ENCODE measurements at places on chromosomes 7 and 10.

DNA sequence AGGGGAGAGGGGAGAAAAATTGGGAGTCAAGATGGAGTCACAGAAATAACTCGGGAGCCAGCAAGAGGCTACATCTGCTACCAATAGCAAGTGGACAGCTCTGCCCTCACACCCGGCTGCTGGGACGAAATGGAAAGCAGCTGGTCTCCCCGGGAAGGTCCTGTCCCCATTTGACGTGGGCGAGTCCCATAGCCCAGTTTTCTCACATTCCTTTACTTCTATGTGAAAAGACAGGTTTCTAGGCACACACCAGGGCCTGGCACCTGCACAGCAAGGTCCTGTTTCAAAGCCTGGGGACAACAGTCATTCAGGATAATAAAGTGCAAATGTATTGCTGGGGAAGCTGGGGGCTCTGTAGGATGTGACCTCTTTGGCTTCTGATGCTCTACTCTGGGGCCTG is 162.6 kb downstream of the OAT start:
- no peak for DNase-seq

- DNase-seq, result no peak
Measured at GRCh38 chr10:122325235-122325634, 49.3 kb upstream of the PLEKHA1 start.

- DNase-seq, result no peak
Measured at GRCh38 chr10:126208726-126209302, 179.5 kb downstream of the ADAM12 start.

DNA sequence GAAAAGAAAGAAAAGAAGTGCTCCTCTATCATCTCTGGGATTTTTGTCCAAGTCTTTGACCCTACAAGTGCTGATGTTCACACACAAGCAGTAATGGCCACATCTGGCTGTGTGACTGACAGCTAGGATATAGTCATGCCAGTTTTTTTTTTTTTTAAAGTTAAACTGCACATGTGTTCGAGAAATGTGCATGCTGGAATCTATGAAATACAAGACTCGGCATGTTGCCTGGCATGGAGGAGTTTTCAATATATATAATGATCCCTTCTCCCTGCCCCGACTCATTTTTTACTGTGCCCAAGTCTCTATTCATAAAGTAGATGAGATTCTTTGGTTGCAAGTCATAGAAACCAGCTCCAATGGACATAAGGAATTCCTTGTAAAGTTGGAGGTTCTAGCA is 60.4 kb upstream of the FGFR2 start:
- DNase-seq, result no peak

DNA sequence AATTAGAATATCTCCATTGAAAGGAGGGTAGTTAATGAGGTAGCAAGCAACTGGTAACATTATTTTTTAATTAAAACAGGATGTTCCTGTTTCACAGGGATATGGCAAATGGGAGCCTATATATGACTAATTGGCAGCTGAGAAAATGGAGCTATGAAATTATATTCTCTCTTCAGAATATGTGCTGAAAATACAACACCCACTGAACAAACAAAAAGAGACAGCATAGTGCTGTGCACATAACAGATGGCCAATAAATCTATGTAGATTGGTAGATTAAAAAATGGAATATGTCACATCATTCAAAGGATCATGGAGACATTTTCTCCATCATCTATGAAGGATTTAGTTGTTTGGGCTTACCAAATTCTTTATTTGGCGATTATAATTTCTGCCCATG is 362.0 kb downstream of the GPR37 start:
- no peak for DNase-seq

DNA sequence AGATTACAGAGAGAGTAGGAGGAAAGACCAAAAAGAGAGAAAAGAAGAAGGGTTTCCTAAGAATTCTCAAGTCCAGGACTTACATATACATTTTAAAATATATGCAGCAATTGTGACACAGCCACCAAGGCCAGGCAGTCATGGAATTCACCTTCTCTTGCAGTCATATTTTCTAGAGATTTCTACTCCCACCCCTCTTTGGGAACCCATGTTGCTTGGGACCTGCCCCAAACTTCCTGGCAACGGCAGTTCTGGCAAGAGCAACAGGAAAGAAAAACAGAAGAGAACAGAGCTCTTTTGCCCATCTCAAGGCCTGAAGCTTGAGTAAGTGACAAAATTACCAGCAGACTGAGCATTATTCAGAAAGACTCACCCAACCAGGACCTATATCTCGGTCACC is 128.3 kb upstream of the ASAH2 start:
- no peak for DNase-seq

GRCh38 chr7:1666823-1667565 is 3.1 kb upstream of the ELFN1 start:
- no peak for DNase-seq

GRCh38 chr10:127813290-127813689 is 76.3 kb downstream of the FOXI2 start:
- DNase-seq, result no peak

GRCh38 chr10:43061331-43061730 is 15.5 kb upstream of the RET start:
- DNase-seq, result no peak

DNA sequence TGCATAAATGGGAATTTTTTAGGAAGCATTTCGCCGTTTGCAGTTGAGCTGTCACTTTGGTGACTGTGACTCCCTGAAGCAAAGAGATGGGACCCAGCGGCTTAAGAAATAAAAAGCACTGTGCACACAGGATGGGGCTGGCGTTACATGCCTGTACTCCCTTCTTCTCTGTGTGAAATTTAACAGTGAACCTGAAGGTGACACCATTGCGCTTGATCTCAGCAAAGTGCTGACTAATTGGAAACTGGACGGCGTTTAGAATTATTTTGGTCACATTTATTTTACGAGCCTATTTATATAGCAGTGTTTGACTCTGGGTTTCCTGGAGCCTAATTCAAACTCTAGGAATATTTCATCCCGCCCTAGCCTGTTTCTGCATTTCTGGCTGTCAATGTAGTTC is 146.2 kb downstream of the PAXIP1 start:
- DNase-seq, result no peak

DNA sequence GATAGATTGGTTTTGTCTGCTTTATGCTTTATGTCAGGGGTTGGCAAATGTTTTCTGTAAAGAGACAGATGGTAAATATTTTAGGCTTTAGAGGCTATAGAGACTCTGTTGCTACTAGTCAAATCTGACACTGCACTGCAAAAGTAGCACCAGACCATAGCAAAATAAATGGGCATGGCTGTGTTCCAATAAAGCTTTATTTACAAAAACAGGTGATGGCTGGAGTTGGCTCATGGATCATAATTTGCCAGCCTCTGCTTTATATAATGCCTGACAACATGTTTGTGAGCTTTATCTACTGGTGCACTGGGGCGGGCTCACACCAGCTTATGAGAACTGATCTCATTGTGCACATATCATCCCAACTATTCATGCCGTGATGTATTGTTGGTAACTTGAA is 120.1 kb downstream of the PLXDC2 start:
- DNase-seq, result no peak

- no peak for DNase-seq
Measured at GRCh38 chr7:95002775-95003174, 95.4 kb downstream of the PPP1R9A start.

DNA sequence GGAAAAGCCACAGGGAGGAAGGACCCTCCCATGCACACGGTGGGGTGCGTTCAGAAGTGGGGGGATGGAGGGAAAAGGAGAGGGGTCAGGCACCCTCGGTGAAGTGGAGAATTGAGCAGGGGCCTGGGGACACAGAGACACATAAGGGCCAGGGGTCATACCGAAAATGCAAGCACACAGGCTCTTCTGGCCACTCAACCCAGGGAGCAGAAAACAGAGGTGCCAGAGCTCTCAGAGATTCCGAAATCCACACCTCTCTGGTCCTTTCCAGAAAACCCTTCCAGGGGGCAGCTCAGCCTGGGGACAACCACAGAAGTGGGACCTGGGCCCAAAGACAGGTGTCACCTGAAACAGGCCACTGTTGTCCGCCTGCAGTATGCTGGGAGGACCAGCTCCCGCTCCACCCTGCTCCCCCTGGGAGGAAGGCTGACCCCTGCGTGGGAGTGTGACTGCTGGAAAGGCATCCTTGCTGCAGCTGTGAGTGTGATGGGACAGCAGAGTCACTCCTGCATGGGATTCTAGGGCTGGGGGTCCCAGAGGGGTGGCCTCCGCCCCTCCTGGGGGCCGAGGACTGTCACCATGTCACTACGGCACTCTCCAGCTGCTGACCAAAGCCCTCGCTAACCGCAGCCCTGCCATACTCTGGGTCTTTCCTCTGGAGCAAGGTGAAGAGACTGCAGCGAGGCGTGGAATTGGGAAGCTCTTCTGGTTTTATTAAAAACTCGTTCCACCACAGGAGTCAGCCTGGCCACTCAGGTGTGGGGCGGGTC is 63.1 kb downstream of the TMEM209 start:
- DNase-seq, result no peak

- peak; percentile 13 for DNase-seq
Measured at GRCh38 chr10:7417103-7417623, 6.3 kb upstream of the SFMBT2 start.

DNA sequence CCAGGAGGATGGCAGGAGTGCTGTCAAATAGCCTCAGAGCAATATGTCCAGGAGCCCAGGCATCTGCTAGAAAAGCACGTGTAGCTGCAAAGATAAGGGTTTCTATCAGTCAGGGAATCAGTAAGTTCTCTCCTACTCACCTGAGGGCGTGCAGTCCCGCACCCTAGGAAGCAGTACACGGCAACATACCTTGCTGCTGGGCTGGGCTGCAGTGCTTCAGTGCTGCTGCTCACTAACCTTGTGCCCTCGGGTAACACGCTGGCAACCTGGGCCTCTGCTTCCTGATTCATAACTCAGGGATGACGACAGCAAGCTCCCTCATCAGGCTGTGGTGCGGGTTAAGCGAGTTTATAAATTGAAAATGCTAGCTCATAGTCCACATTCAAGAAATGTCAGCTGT is 29.5 kb upstream of the CCNY start:
- no peak for DNase-seq

DNA sequence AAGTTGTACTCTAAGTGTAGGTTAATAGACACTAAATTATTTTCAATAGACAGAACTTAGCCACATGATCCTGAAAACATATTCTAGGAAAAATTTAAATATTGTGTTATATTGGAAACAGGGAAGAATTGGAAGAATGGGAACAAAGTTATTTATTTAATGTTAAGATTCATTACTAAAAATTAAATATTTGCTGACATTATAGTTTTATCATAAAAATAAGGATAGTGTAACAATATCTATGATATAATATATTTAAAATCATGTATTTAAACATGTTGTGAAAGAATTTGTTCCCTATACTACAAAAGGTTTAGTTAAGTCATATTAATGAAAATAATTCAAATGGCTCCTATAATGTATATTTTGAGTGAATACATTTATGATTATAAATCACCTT is 120.1 kb upstream of the TEX47 start:
- DNase-seq, result no peak

DNA sequence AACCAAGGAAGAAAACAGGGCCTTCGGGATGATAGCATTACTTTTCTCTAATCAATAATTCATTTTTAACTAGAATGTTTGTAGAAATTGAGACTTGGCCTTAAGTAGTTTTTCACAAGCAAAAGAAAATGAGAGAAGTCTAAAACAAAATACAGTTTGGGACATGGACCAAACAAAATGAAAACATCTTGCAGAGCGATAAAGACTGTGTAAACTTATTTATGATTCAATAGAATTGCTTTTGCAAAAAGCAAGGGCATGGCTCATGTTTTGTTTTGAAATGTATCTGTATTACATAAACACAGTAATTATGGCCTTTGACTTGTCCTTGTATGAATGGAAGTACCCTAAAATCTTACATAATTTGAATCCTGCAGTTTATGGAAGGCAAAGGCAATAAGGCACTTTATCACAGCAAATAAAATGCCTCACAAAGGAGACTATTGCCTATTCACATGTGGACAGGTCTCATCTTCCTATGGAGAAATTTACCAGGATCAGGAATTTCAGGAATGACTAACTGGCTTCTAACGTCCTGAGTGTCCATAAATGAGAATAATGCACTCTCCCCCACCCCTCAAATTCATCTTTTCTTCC is 295.2 kb downstream of the PTEN start:
- peak; percentile 20 for DNase-seq

GRCh38 chr7:49038821-49039358 is 114.5 kb downstream of the CDC14C start:
- DNase-seq, result no peak

GRCh38 chr7:105011141-105011830 is 2.7 kb upstream of the KMT2E start:
- DNase-seq, result peak; percentile 33

DNA sequence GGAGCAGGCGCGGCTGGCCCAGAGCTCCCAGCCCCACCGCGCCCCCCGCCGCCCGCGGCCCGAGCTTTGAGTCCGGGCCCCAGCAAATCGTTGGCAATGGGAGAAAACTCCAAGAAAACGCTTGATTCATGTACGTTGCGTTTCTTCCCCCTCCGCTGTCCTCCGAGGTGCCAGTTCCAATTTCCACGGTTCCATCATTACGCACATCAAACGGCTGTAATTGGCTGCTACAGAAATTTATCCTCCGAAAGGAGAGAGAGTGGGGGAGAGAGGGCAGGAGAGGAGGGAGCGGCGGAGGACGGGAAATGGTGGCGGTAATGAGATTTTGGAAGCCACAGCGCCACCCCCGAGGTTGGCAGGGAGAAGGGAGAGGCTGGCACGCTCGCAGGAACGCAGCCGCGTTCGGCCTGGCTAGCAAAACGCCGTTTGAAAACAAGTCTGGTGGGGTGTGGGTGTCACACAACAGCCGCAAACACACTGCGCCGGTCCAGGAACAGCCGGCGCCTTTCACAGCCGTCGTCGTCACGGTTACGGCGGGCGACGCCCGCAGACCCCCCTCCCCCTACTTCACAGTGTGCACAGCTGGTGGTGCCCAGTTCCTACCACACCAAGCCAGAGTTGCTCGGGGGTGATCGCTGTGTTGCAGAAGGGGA is 57.5 kb downstream of the UNCX start:
- peak; percentile 23 for DNase-seq

DNA sequence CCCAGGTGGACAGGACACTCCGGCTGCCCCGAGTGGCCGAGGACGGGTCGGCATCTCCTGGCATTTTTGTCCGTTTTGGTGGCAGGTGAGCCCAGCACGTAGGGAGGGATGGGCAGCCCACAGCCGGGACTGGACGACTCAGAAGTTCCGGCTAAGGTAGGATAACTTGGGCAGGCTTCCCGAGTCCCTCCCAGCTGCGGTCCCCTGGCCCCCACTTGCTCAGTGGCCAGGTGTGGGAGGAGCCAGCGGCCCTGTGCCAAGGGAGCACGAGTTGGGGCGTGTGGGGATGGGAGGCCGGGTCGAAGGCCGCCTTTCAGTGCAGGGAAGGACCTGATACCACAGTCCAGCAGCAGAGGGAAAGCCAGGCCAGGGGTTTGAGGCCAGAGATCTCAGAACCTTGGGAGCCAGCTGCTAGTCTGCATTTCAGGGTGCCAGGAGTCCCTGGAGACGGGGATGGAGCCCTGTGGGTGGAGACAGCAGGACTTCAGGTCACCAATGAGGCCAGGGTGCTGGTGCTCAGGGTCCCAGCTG is 58.5 kb downstream of the PWWP2B start:
- no peak for DNase-seq

- no peak for DNase-seq
Measured at GRCh38 chr7:155913719-155914118, 101.5 kb upstream of the SHH start.

GRCh38 chr10:33966946-33967345 is 632.5 kb upstream of the NRP1 start:
- no peak for DNase-seq

Measured in EL (cell line).